ENCODE measurements at places on chromosomes 7 and 10.

DNA sequence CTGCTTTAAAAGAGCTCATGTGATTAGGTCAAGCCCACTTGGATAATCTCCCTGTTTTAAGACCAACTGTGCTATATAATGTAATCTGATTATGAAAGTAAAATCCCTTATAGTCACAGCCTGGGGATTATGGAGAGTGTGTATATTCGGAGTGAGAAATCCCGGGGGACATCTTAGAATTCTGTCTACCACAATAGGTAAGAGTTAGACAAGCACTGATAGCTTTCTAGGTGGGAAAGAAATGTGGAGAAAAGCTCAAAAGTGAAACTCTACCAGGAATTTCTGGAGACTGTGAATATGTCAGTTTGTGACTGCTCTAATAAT is 2.9 kb upstream of the VCL start:
- no peak for DNase-seq

DNA sequence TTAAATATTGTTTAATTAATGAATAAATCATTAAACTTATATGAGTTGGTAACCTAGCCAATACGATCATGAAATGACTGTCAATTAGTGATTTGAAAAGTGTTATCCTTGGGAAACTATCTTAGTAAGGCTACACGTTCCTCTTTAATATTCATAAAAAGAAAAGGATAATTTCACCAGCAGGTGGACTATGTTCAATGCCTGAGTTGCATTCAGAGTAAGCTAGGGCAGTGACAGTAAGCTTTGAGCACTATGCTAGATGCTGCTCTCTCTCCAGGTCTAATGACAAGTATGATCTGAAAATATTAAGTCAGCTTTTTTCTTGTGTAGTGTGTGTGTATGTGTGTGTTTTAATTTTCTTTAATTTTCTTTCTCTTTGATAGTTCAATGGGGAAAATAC is 486.3 kb upstream of the PCDH15 start:
- DNase-seq = no peak

GRCh38 chr7:95863-96260 is 96.5 kb upstream of the FAM20C start:
- DNase-seq = no peak

DNA sequence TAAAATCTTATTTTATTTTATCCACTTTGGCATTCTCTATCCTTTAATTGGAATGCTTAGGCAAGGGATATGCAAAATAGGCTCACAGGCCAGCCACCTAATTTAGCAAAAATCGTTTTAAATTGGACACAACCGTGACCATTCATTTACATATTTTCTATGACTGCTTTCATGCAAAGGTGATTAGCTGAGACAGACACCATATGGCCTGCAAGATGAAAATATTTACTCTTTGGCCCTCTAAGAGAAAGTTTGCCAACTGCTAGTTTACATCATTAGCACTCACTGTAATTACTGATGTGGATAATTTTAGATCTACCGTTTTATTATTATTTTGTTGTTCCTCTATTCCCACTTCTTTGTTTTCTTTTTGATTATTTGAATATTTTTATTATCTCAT is 375.5 kb upstream of the LRRTM3 start:
- DNase-seq = no peak

GRCh38 chr10:104642658-104643302 is 1.7 kb downstream of the SORCS3 start:
- no peak for DNase-seq

GRCh38 chr7:105399043-105399725 is 10.5 kb upstream of the SRPK2 start:
- DNase-seq = no peak

DNA sequence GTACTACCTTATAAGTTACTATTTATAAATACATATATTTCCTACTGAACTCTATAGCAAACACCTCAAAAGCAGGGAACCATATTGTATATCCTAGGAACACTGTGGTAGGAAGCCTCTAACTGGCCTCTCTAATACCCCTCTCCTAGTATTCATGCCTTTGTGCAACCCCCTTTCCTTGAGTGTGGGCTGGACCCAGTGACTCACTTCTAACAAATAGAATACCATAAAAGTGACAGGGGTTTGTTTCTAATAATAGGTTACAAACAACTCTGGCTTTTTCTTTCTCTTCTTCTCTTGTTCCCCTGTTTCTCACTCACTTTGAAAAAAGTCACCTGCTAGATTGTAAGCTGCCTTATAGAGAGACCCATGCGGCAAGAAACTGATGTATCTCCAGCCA is 51.6 kb upstream of the MACC1 start:
- DNase-seq = no peak

- DNase-seq = no peak
Observed at GRCh38 chr7:91947948-91948347, 7.3 kb downstream of the AKAP9 start.

DNA sequence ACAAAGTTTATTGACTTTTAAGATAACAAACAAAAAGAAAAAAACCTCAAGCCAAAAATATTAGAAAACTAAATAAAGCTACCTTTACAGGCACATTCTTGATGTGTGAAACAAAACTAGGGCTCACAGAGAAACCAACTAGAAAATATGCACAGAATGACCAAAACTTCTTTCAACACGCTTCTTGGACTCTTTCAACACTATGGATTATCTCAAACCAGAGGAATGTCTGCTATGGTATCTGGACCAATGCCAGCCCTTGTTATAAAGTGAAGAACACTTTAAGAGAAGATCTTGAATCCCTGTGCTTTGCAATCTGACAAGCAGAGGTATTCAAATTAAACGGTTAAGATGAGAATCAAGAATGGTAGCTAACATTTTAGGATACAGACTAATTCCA is 76.6 kb downstream of the DNAJC1 start:
- DNase-seq = no peak

DNA sequence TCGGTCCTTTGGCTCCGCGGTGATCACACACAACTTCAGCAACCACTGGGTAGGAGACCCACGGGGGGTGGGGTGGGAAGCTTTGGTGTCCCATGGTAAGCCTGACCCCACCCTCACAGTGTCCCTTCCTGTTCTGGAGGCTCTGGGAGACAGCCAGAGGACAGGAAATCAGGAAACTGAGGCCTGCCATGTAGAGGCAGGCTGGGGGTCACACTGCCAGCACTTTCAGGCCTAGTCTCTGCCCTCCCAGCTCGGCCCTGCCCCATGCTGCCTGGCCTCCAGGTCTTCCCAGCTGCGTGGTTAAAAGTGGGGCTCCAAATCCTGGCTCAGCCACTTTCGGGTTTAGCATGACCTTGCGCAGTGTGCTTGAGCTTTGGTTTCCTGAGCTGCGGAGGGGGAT is 10.9 kb downstream of the AQP1 start:
- no peak for DNase-seq

DNA sequence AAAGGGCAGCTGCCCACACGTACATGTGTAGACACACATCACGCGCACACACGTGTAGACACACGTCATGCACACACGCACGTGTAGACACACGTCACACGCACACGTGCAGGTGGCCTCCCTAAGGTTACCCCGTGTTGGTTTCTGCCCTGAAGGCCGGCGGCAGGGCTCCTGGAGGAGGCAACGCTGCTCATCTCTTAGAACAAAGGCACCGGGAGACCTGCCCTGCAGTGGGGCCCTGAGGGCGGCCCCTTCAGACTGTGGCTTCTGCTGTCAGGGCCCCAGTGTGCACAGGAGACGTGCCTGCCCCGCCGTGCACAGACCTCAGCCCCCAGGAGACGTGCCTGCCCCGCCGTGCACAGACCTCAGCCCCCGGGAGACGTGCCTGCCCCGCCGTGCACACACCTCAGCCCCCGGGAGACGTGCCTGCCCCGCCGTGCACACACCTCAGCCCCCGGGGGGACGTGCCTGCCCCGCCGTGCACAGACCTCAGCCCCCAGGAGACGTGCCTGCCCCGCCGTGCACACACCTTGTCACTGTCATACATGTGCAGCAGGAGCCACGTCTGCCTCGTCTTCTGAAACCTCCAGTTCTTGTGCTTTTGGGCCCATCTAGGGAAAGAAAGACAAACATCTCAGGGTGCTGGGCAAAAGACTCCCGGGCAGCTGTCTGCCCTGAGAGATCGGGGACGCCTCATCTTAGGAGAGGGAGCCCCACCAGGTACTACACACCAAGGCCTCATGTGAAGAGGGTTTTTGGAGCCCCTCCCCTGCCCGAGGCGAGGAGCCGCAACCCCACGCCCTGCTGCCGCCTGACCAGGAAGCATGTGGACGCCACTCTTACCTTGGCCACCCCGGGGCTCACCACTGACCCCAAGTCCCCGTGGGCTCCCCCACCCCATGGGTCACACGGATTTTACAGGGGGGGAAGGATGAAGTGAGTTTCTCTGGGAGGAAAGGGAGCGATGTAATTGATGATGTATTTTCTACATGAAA is 17.3 kb downstream of the CYP2W1 start:
- no peak for DNase-seq

DNA sequence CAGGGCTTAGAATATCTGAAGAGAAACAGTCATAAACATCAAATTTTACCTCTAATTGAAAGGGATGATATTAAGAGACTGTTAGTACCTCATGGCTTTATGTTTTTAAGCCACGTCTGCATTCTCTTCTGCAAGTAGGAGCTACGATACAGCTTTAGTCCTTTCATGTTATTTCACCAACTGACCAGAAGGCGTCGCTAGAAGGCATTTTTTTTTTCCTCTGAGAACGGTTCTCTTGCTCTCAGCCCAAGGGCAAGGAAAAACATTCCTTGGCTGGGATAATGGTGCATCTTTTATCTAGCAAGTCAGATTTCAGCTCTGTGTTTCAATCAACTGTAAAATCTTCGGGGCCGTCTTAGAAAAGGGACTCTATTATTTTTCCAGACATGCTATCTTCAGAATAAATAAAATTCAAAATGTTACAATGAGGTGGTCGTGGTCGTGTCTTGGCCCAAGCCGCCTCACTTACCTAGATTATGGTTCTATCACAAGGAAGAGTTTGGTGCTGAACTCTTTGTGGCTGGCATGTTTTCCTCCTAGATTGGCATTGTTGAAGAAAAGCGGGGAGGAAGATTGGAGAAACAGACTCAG is 41.6 kb upstream of the LYZL2 start:
- DNase-seq = no peak

- DNase-seq = no peak
Observed at GRCh38 chr7:123714296-123715080, 34.3 kb downstream of the WASL start.

DNA sequence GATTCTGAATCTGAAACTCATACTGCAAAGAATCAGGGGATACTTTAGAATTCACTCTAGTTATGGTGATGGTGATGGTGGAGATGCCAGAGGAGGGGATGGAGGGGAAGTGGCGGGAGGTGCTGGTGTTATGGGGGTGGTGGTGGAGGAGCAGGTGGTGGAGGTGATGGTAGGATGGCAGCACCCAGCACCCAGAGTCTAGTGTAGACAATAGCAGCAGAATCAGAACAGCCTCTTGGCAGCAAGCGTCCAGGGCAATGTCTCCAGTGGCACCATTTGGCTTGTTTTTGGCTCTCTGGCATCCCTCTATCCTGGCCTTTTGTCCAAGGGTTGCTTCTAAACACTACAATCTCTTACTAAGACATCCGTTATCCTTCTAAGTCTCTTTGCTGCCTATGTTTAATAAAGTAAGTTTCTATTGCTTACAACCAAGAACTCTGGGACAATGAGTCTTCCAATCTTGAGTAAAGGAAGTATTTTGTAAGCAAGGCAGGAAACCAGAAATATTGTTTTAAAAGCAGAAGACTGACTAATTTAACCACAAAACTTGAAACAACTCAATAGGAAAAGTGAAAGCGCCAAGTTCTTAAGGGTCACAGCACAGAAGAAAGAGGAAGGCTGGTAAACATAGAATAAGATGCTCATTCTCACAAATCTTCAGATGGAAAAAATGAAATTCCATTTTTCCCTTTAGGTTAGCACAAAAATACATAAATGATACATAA is 42.4 kb upstream of the GDF10 start:
- no peak for DNase-seq

DNA sequence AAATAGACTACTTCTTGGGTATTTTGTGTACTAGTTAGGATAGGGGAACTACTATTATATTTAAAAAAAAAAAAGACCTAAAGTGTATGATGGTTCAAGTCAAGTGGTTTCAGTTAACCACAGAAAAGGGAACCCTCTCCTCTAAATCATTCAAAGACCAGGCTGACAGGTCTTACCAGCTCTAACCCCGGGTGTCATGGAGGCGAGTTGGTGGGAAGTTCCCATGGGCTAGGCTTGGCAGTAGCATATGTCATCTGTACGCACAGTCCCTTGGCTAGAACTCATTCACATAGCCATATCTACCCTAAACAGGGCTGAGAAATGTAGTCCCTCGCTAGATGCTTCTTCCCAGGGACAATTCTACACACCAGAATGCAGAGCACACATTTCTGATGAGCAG is 37.7 kb upstream of the KCNMA1 start:
- no peak for DNase-seq

DNA sequence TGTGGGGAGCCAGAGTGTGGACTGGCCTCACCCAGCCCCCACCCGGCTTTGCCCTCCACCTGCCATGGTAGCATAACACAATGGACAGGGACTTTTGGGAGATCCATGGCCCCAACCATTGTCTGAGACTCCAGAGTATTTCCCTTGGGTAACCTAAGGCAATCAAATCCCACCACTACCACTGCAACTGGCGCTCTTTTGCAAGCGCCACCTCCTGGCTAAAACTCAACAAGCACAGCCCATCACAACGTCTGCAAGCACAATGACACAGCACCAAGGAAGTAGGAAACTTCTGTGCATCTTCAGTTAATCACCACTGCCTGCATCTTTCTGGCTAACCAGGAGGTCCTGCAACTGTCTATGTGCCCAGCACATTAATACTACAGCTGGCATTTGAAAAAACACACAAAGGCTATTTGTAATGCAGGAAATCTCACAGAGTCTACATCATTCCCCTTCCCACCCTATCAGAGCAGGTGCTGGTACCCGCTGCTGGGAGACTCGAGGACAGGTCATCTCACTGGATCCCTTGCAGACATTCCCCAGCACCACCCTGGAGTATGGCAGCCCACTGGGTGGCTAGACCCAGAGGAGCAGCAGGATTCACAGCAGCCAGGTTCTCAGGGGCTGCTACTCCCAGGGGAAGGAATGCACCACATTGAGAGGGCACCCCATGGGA is 27.7 kb downstream of the ANKRD26 start:
- no peak for DNase-seq

GRCh38 chr7:151058781-151059366 is 515 bp upstream of the SLC4A2 start:
- no peak for DNase-seq

DNA sequence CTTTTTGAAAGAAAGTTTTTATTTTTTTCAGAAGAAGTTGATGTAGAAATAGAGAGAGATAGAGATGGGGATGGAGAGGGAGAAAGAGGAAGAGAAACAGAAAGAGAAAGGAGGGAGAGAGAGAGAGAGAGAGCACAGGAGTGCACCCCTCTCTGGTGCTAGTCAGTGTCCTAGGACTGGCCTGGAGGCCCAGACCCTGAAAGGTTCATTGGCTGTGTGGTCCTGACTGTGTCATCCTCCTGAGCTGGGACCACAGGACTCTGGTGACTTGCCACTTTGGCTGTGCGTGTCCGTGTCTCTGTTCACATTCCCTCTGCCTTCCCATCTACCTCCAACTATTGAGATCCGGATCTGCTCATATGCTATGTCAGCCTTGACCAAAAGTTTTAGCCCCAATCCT is 62.1 kb upstream of the SHH start:
- no peak for DNase-seq
